Suprapubic skin (tissue), 4 donors: ENCODE measurements at places on chromosomes 13 and 19.

DNA sequence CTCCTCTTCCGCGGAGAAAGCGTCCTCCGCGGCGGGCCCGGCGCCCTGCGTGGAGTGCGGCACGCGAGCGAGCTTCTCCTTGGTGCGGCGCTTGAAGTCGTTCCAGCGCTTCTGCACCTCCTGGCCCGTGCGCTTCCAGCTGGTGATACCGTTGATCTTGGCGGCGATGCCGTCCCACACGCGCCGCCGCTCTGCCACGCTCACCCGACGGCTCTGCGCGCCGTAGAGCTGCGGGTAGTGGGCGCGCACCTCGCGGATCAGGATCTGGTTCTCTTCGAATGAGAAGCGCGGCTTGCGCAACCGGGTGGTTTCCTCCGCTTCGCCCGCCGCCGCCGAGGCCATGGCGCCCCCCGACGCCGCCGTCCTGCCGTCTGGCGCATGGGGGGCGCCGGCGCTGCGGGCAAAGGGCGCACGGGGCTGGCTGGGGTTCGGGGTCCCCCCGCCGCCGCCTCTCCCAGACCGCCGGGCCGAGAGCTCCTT is 941 bp downstream of the MYPOP start:
- peak; percentile 68 for DNase-seq
- H3K27ac ChIP-seq: no peak overlapping the region
- no peaks in the 10 kb centered on the region for H3K27me3 ChIP-seq
- peaks cover 25% of the 10 kb centered on the region for H3K36me3 ChIP-seq
- peaks cover 24% of the 10 kb centered on the region for H3K4me1 ChIP-seq

GRCh38 chr19:14310055-14310454 is 71.2 kb upstream of the ADGRE5 start:
- H3K4me3 ChIP-seq: no peak overlapping the region
- no peaks in the 10 kb centered on the region for H3K4me1 ChIP-seq
- DNase-seq: no peak
- no peaks in the 10 kb centered on the region for H3K36me3 ChIP-seq
- H3K27ac ChIP-seq: no peak overlapping the region

DNA sequence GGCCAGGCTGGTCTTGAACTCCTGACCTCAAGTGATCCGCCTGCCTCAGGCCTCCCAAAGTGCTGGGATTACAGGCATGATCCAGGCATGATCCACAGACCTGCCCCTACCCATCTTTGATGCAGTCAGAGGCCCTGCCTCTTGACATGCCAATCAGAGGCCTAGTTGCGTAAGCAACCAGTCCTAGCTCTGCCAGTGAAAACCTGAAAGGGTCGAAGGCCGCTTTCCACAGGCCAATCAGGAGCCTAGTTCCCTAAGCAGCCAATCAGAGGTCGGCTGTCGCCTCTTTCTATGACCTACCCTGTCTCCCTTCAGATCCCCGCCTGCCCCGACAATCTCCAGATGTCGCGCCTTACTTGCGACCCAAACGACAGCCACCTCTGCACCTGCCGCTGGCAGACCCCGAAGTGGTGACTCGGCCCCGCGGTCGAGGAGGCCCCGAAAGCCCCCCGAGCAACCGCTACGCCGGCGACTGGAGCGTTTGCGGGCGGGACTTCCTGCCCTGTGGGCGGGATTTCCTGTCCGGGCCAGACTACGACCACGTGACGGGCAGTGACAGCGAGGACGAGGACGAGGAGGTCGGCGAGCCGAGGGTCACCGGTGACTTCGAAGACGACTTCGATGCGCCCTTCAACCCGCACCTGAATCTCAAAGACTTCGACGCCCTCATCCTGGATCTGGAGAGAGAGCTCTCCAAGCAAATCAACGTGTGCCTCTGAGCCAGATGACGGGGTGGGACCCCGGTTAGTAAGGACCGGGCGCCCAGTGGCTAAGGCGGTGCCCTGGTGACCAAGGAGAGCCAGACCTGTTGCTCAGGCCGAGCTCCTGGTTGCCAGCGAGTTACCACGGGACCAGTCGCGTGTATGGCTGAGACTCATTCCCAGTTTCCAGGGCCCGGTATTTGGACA is 6.3 kb downstream of the SYDE1 start:
- H3K27ac ChIP-seq: no peak overlapping the region
- H3K4me1 ChIP-seq: peaks cover 3% of the 10 kb centered on the region
- H3K4me3 ChIP-seq: no peak overlapping the region
- peaks cover 92% of the 10 kb centered on the region for H3K36me3 ChIP-seq
- no peaks in the 10 kb centered on the region for H3K27me3 ChIP-seq

DNA sequence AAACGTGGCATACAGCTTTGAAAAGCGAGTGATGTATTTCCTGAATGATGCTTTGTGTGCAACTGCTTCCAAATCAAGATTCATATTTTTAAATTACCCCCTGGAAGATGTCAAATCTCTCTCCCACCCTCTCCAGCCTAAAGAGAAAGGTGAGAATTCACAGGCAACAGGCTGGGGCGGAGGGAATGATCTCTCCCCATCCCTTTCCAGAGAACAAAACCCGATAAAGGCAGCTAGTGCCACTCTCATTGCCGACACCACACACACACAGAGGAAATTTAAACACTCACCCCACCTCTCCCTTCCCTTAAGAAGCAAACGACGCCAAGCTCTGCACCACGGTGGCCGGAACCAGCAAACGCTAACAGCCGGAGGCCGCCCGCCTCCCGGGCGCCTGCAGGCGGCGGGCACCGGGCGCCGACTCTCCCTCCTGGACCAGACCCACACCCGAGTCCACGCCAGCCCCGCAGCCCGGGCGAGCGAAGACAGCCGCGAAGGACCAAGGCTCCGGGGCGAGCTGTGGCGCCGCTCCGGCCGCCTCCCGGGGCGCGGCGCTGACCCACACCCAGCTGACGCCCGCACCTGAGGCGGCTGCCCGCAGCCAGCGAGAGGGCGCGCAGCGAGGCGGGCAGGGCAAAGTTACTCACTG is 477 bp downstream of the LNX2 start:
- no peaks in the 10 kb centered on the region for H3K36me3 ChIP-seq
- H3K4me3 ChIP-seq: peak overlapping the region; percentile 87
- no peaks in the 10 kb centered on the region for H3K27me3 ChIP-seq
- peaks cover 53% of the 10 kb centered on the region for H3K4me1 ChIP-seq
- DNase-seq: peak; percentile 83
- H3K27ac ChIP-seq: peak overlapping the region; percentile 96

DNA sequence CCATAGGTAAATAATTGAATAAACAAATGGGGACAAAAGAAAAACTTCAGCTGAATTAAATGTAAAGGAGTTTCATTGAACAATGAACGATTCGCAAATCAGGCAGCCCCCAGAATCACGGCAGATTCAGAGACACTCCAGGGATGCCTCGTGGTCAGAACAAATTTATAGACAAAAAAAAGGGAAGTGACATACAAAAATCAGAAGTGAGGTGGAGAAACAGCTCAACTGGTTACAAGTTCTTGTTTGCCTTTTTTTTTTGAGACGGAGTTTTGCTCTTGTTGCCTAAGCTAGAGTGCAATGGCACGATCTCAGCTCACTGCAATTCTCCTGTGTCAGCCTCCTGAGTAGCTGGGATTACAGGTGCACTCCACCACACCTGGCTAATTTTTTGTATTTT is 5.7 kb downstream of the ZNF566 start:
- H3K4me1 ChIP-seq: peaks cover 8% of the 10 kb centered on the region
- H3K4me3 ChIP-seq: no peak overlapping the region
- H3K36me3 ChIP-seq: peaks cover 3% of the 10 kb centered on the region
- H3K27me3 ChIP-seq: no peaks in the 10 kb centered on the region
- no peak overlapping the region for H3K27ac ChIP-seq

DNA sequence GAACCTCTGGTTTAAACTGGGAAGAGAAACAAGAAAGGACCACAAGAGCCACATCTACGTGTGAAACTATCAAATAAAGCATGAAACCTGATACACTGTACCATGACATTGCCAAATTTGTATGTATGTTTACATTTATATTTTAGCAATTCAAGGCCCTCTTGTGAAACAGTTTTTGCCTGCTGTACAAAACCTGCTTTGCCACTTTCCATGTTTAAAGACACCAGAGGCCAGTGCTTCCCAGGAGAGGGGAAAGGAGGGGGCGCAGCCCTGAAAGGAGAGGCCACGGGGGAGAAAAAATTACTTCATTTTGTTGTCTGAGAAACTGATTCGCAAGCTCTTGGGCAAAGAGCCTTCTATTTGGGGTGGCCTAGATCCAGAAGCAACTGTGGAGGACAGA is 124.8 kb downstream of the DCLK1 start:
- H3K27me3 ChIP-seq: no peaks in the 10 kb centered on the region
- H3K27ac ChIP-seq: no peak overlapping the region
- H3K4me3 ChIP-seq: no peak overlapping the region
- H3K36me3 ChIP-seq: no peaks in the 10 kb centered on the region
- H3K4me1 ChIP-seq: no peaks in the 10 kb centered on the region

- peaks cover 25% of the 10 kb centered on the region for H3K36me3 ChIP-seq
- H3K4me3 ChIP-seq: peak overlapping the region; percentile 90
- H3K4me1 ChIP-seq: peaks cover 47% of the 10 kb centered on the region
- no peaks in the 10 kb centered on the region for H3K27me3 ChIP-seq
- no peak for DNase-seq
- peak overlapping the region; percentile 84 for H3K27ac ChIP-seq
These were observed 574 bp downstream of the VMAC start for GRCh38 chr19:5905114-5905778.

GRCh38 chr19:35164418-35164817 is 9.9 kb downstream of the FXYD5 start:
- no peak overlapping the region for H3K4me3 ChIP-seq
- no peak overlapping the region for H3K27ac ChIP-seq
- H3K36me3 ChIP-seq: peaks cover 76% of the 10 kb centered on the region
- DNase-seq: no peak
- peaks cover 24% of the 10 kb centered on the region for H3K4me1 ChIP-seq
